ENCODE measurements at places on chromosomes 5 and 9.

GRCh38 chr9:88574953-88575352, 40.0 kb downstream of the NXNL2 start:
- DNase-seq, result no peak

DNA sequence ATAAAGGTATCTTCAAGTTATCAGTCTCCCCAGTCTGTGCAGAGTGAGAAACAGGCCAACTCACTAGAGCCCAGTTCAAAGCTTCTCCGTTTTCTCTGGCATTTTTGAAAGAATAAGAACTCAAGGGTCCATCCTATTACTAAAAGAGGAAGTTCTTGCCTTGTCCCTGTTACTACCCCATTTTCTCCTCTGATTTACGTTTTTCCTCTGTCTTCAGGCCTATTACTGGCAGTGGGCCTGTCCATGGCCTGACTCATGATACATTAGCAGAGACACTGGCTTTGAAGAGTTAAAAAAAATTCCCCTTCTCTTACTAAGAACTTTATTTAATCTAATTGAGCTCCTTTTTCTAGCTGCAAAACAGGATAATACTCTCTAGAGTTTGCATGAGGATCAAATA, 624.0 kb upstream of the KLF4 start:
- DNase-seq, result no peak

DNA sequence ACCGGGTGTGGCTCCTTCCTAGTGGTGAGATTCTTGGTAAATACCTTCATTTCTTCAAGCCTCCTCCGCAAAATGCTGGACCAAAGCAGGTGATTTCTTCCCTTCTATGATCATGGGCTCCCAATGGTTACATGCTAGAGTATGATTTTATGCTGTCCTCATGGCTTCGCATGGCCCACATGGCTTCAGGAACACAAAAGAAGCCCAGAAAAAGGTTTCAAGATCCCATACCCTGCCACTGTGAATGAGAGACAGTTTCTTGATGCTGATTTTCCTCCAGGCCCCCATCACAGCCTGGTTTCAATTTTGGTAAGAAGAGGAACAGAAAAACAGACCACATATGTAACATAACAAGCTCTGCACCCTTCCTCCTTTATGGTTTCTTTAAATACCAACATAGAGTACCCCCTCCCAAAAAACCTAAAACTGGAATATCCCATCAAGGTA, 2.4 kb upstream of the RXFP3 start:
- no peak for DNase-seq

GRCh38 chr5:56406838-56407237, 173.7 kb upstream of the ANKRD55 start:
- no peak for DNase-seq

- no peak for DNase-seq
Measured at GRCh38 chr5:109532773-109533364, 123.1 kb upstream of the PJA2 start.

DNA sequence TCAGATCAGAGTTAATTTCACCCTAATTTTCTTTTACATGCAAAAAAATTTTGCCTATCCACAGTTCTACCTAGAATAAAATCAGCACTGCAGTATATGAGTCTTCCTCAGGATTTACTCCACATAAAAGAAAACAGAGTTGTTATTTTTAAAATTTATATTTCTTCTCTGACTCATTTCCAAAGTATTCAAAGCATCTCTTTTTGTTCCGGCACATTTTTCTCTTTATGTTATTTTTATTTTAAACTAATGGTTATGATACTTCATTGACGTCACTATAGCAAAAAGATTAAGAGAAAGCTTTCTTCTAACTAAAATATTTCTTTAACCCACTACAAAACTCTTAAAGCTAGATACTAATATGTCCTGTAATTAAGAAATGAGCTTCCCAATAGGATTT, 590.4 kb downstream of the PRELID2 start:
- no peak for DNase-seq

- no peak for DNase-seq
Measured at GRCh38 chr9:134742822-134743535, 101.4 kb downstream of the COL5A1 start.

DNA sequence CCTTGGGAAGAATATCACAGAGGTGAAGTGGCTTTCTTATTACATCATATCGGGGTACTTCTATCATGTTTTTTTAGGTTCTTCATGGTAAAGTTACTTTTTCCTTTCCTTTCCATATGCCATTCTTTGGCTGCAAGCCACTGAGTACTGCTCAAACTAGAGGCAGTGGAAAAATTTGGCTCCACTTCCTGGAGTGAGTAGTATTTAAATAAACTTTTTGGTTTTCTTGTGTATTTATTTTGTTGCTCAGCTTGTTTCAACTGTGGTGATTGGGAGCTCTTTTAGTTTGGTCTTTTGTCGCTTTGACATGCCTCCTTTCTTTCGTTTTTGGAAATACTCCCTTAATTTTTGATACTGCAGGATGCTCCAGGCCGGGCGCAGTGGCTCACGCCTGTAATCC, 69.8 kb downstream of the WDR70 start:
- DNase-seq, result no peak

- DNase-seq, result no peak
Measured at GRCh38 chr5:173069671-173070070, 13.5 kb downstream of the CREBRF start.

DNA sequence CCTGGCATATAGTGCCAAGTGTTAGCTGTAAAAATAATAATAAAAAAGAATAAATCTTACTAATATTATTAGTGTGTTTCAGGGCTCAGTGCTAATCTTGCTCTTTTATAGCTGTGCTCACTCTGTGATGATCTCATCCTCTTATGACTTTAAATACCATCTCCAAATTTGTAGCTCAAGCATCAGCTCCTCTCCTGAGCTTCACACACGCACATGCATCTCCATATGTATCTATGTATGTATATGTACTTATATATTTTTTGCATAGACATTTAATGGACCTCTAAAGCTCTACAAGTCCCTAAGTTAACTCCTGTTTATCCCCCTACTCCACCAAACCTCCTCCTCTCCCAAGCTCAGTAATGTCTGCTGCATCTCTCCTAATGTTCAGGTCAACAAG, 170.8 kb upstream of the NR3C1 start:
- DNase-seq, result no peak

Measured in vagina (tissue), 2 donors.